CD14-positive monocyte (primary cell): ENCODE measurements at places on chromosomes 5 and 9.

DNA sequence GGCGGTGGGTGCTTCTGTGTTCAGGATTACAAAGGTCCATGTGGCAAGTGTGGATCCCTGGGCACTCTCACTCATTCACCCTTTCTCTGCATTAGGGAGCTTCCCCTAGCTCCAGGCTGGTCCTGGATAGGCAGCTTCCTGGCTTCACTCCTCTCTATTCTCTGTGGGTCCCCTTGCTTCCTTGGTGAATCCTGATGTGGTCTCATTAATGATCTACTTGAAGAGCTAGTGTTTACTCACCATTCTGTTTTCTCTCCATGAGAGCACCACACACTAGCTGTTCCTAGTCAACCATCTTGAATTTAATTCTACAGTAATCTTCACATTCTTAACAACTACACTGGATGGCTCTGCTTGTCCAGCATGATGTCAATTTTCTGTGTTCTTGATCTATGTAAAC, 90.0 kb upstream of the PLPPR1 start:
- DNase-seq = no peak

DNA sequence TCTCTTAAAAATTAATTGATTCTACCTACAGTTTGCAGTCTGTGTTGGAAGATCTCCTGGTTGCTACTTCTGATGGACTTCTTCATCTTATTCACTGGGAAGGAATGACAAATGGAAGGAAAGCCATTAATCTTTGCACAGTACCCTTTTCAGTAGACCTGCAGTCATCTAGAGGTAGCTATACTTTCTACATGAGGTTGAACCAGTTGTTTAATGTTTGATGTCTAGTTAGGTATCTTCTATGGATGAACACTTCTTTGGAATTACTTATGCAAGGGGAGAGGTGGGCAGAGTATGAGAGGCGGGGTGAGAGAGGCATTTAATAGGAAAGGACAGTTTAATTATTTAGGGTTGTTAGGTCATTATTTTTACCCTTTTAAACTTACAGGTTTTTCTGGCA, 91.2 kb downstream of the RIC1 start:
- DNase-seq = no peak

GRCh38 chr5:90941002-90941720, 382.6 kb downstream of the ADGRV1 start:
- DNase-seq = no peak

DNA sequence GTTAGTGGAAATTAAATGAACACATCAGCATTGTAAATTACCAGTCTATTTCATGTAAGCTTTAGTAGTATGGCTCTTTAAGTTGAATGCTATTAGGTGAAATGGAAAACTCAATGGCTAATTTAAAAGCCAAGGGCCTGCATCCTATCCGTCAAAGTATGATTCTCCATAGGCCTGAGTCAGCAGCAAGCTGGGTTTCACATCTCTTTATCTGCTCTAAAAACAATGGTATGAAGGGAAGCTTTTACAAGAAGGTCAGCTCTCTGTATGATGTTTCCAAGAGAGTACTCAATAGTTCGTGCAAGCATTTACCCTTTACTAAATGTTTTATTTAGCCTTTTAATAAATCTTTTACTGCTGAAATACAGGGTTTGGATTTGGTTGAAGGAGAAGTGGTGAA, 62.8 kb downstream of the MAP1B start:
- no peak for DNase-seq

DNA sequence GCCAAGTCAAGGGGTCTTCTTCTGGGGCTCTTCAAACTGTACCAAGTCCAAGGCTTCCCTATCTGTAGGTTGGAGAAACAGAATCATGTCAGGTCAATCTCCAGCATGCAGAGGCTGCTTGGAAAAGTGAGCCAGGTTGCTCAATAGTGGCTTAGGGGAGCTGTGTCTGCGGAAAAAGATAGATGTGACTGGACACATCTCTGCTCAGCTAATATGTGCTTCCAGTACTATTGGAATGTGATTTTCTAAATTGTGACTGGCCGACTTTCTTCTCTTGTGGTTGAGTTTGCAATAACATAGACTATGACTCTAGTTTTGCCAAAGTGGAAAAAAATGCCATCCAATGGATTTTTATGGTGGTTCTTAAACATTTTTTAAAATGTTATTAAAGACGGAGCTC, 136.7 kb downstream of the BOD1 start:
- DNase-seq = no peak

DNA sequence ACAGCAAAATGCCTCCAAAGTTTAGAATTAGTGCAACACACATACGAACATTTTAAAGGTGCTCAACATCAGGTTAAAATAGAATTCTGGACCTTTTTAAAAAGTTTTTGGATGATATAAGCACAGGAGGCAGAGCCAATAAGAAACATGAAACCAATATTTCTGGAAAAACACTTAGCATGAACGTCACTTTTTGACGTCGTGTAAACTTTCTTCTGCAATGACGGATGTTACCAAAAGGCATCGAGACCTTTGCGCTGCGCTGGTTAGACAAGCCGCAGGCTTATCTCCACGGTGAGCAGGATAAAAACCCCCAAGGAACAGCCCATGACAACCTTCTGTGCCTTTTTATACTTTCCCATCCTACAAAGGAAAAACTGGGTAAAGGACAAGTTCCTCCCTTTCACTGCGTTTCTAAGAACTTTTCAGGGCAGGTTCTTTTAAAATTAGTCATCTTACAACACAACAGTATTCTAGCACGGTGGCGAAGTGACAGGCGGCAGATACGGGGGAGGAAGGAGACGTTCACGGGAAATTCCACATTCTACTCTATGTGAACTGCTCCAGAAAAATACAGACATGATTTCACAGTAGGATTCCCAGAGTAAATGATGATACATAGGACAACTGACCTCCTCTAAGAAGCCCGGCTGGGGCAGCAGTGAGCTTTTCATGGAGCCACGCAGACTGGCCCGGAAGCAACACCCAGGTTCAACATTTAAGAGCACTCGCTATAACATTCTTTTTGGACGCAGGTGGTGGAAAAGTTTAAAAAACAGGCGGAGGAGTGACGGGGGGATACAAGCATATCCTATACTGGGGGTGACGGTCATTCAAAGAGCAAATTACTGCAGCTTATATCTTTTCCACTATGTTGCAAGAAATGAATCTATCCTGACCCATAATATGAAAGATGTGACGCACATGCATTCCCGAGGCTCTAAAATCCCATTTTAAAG, 52.4 kb downstream of the USP20 start:
- DNase-seq = peak; percentile 95

- DNase-seq = no peak
These were observed 72.7 kb downstream of the MTRR start for GRCh38 chr5:7941692-7942091.

- no peak for DNase-seq
These were observed 187.7 kb downstream of the CACNA1B start for GRCh38 chr9:138065287-138065686.

GRCh38 chr9:38160613-38161215, 91.7 kb upstream of the SHB start:
- DNase-seq = peak; percentile 41

DNA sequence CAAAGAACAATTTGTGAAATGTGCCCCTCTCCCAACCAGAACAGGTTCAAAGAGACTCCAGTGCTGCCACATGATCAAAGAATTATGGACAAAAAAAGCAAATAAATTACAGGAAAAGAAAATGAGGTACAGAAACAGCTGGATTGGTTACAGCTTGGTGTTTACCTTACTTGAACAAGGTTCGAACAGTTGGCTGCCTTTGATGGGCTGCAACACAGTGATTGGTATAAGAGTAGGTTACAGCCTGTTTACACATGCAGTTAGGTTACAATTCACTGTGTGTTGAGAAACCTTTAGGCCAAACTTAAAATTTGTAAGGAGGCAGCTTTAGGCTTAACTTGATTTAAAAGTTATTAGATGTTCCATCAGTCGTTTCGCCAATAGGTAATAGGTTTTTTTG, 3.4 kb upstream of the MOCS2 start:
- DNase-seq = no peak

- DNase-seq = no peak
These were observed 7.0 kb downstream of the HNRNPAB start for GRCh38 chr5:178211095-178212048.

DNA sequence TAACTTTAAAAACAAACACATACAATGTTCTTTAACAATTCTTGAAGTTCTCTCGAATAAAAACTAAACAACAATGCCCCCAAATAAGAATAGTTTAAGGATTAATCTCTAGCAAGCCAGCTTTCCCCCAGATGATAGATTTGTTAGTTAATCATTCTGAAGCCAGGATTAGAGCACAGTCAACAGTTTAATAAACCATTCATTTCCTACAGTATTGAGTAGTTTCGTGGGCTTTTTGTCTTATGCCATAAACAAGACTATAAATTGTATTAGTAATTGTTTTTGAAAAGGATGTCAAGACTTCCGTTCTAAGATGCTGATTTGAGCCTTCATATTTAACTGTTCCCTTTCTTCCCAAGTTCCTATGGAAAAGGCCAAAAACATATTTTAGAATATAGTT, 136.6 kb downstream of the PIK3R1 start:
- no peak for DNase-seq

DNA sequence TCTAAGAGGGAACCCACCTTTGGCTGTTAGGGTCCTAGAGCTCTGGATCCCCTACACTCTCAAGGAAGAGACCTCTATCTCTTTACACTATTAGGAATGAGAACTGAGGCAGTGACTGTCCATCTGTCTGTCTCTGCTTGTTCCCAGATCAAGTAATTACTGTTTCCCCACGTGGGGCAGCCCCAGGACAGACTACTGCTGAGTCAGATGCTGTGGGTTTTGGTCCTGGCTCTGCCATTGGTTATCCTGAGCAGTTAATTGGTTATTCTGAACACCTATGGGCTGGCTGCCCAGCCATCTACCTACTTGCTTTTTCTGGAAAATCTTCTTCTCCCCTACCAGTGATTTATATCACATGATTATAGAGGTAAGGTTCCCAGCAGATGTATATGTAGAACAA, 33.3 kb downstream of the FBXO10 start:
- DNase-seq = no peak

- no peak for DNase-seq
These were observed 47.9 kb upstream of the SMAD5 start for GRCh38 chr5:136084698-136085097.

- no peak for DNase-seq
These were observed 13.0 kb downstream of the SLC25A25 start for GRCh38 chr9:128081056-128081455.

DNA sequence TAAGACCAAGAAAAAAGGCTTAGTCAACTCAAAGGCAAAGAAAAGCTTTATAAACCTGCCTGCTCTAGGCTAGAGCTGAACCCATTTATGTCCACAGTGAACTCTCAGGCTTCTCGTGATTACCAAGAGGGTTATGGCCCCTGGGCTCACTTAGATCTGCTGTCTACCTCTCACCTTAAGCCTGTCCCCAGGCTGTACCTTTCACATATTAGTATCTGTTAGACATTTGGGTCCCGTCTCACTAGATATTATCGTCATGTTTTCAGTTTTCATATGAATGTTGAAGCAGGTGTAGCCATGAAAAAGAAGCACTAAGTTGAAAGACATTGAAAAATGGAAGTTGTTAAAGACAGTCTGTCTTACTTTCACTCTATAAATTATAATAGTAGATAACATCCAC, 75.2 kb upstream of the COX7C start:
- DNase-seq = no peak

DNA sequence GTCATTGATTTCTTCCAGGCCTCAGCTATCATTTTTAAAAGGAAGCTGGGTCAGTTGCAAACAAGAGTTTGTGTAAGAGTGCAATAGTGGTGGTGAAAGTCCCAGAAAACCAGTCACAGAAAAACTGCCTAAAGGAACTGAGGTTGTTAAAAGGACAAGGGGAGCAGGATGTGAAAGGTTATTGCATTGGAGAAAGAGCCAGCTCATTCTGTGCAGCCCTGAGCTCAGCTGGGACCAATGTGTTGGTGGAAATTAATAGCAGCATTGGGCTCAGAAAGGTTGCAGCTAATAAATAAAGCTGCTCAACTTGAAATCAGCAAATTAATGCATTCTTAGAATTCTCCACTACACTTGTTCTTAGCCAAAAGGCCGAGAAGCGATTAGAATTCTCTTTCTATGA, 34.9 kb downstream of the NREP start:
- no peak for DNase-seq

- no peak for DNase-seq
These were observed 44.5 kb upstream of the SUSD3 start for GRCh38 chr9:93013856-93014582.

DNA sequence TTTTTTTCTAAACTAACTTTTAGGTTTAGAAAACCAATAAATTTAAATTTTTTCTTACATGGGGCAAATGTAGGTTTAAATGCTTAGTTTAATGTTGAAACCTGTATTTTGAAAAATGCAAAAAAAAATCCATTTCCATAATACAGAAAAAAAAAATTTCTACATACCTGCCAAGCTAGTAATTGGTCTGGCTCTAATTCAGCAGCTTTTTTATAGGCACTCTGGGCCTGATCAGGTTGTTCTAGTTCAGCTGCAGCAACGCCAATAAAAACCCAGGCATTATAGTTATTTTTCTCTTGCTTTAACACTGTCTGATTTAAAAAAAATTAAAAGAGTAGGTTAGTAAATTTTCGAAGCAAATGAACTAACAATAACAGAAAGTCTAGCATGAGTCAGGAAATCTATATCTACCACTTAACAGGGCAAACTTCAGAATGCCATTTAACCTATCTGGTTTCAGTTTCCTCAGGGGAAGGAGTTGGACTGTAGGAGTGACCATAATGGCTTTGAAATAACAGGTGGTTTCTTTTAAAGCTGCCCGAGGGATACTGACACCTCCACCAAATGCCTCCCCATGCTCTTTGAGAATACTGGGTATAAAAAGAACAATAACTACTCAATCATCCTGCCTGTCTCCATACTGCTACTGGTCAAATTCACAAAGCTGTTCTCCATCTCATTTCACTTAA, 11.6 kb downstream of the SKIC3 start:
- no peak for DNase-seq

- no peak for DNase-seq
These were observed 14.3 kb downstream of the GRIA1 start for GRCh38 chr5:153504726-153505125.

DNA sequence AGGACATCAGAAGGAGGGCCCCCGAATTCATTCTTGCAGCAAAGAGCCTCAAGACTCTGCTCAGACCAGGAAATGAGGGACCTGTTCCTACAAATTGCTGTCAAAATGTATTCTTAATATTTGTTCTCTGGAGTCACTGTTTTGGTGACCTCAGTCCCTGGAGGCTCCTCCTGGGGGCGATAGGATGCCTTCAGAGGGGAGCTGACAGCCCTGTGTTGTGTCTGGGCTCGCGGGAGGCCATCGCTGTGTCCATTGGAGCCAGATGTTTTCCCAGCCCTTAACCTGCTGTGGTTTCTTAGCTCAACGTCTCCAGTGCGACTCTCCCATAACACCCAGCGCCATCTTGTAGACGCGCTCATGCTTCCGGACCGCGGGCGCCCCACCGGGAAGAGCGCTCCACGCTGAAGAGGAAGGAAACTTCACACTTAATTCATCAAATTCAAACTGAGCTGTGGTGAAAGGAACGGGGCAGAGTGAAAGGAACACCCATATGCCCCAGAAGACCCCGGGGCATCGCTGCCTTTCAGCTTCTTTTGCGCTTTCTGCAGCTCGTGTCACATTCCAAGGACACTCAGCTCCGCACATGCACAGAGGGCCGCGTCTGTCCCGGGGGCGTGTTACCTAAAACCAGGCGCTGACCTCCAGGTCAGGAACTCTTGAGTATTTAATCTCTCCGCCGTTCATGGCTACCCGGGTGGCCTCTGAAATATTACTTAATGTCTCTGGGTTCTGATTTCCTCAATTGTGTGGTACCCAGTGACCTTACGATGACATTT, 112.3 kb upstream of the GDNF start:
- no peak for DNase-seq
